Activated CD4-positive, alpha-beta T cell treated with anti-CD3 and anti-CD28 coated beads for 24 hours (primary cell): ENCODE measurements at places on chromosomes 4 and X.
A peak's percentile ranks its signal among the peaks of the same experiment; 100 is the strongest.

- no peak for DNase-seq
Measured at GRCh38 chr4:14742054-14742453, 260.2 kb upstream of the CPEB2 start.

DNA sequence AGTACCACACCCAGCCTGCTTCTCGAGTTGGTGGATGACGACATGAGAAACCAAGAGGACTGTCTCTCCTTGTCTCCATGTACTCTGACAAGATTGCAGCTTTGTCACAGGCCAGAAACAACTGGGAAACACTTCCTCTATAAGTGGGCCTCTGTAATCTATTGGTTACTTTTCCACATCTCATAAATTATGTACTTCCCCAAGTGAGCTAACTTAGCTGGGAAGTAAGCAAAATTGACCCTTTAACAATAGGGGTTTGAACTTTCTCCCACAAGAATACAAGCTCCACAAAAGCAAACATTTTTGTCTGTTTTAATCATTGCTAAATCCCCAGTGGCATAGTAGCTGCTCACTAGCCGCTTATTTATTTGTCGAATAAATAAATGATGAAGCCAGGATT lies 14.1 kb upstream of the USO1 start:
- DNase-seq, result no peak

GRCh38 chrX:7071390-7071789 lies 76.1 kb upstream of the STS start:
- no peak for DNase-seq

DNA sequence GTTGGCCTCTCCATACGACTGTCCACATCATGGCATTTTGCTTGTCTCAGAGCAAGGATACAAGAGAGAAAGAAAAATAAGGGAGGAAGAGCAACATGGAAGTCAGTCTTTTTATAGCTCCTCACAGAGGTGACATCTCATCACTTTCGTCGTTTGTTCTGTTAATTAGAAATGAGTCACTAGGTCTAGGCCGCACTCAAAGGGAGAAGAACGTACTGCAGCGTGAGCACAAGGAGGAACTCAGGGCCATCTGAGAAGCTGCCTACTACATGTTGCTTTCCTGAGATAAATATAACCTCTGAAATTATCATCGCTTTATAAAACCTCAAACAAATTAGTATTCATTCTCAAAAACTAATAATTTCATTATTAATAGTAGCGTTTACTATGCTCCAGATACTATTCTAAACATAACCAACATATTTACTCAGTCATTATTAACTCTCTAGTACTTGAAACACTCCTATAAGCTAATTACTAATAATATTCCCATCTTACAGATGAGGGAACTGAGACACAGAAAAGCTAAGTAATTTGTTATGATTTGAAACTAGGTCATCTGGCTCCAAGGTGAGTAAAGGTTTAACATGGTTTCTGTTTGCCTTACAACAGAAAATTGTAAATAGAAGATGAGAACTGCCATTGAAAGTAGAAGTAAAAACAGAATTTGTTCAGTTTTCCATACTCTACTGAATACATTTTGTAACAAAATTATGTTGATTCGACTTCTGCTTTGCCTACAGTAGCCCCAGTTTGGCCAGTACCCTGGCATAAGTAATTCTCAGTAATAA lies 213.2 kb upstream of the UGT8 start:
- DNase-seq, result no peak

GRCh38 chrX:11952176-11952720 lies 186.0 kb upstream of the FRMPD4 start:
- DNase-seq, result no peak

DNA sequence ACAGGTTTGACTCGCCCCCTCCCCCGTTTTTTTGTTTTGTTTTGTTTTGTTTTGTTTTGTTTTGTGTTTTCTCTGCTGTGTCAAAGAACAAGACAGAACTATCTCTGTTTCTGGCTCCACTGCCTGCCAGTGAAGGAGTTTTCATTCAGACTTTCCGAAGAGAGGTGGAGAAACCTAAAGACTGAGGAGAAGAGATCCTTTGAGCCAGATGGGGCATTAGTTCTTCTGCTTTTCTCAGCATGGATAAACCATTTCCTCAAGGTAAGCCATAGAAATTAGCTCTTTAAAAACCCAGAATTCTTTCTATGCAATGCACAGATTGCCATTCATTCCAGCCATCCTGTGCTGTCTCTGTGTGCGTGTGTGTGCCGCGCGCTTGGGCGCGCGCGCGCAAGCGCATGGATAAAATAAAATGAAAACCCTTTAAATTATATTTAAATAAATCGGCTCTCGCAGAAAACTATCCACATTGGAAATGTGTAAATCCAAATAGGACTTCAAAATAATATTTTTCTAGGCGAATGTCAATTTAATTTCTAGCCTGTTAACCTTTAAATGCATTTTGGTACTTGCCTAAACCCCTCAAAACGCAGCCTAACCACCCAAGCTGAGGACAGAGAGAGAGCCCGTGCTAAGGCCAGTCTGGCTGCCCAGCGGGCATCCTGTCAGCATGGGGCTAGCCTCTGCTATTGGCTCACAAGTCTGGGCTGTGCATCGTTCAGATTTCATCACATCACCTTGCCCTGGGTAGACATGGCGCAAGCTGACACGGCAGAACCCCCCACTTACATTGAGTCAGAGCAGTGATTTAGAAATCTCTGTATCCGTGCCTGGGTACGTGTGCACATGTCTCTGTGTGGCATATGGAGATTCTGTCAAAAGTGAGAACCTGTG lies 113.0 kb upstream of the VAMP7 start:
- DNase-seq, result no peak

GRCh38 chr4:145815626-145816025 lies 123.0 kb downstream of the ZNF827 start:
- DNase-seq, result no peak

GRCh38 chrX:118523920-118524319 lies 28.3 kb downstream of the DOCK11 start:
- DNase-seq, result peak; percentile 9

GRCh38 chr4:52989865-52990264 lies 127.7 kb downstream of the RASL11B start:
- DNase-seq, result no peak

GRCh38 chrX:119469313-119469635 lies 1.0 kb downstream of the SLC25A5 start:
- DNase-seq, result no peak

DNA sequence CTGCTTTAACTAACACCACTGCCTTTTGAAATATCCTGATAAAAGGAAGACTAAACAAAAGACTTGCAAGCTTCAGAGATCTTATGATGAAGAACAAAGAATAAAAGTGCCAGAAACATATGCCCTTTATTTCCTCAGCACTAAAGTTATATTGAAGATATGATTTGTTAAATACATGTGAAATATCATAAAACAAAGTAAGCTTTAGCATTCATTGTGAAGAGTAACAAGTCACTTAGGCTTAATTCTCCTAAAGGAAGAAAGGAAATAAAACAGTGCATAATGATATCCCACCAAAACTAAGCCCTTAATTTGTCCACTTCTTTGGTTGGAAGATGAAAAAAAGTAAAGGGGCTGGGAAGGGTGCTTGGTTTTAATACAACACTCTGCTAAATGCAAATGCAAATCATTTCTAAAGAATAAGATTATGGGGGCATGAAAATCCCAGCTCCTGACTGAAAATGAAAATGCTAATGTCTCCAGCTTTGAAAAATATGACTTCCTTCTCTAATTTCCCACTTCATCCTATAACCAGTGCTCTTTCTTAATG lies 227.2 kb downstream of the FAT4 start:
- no peak for DNase-seq

DNA sequence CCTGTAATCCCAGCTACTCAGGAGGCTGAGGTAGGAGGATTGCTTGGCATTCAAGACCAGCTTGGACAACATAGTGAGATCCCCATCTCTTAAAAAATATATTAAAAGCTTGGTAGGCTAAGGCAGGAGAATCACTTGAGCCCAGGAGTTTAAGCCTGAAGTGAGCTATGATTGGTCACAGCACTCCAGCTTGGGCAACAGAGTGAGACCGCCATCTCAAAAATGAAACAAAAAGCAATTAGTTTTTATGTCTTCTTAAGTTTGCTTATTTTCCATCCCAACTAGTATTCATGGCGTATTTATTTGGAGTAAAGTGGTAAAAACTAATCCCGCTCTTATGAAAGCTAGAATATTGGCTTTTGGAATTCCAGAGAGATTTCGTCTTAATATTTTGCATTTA lies 25.4 kb upstream of the PDE5A start:
- DNase-seq, result no peak

GRCh38 chr4:27398631-27399310 lies 538.1 kb downstream of the STIM2 start:
- DNase-seq, result no peak

GRCh38 chr4:173520921-173521466 lies 9.0 kb downstream of the HAND2 start:
- DNase-seq, result no peak

- DNase-seq, result no peak
Measured at GRCh38 chr4:16261313-16261878, 35.1 kb upstream of the TAPT1 start.
